Activated naive CD4-positive, alpha-beta T cell treated with anti-CD3 and anti-CD28 coated beads for 36 hours (primary cell): ENCODE measurements at places on chromosomes 12 and 14. TPM values are rescaled to one million over a fixed set of nuclear protein-coding genes. Genes with fewer than 3 reads are reported as not detected.
A peak's percentile ranks its signal among the peaks of the same experiment; 100 is the strongest.

The PAH gene
- not detected for total RNA-seq

- H3K27me3 ChIP-seq = no peaks in the 10 kb centered on the region
- no peak for DNase-seq
- no peaks in the 10 kb centered on the region for H3K36me3 ChIP-seq
- no peak overlapping the region for H3K4me3 ChIP-seq
- H3K4me1 ChIP-seq = no peaks in the 10 kb centered on the region
These were observed 65.5 kb upstream of the PRKD1 start for GRCh38 chr14:29993143-29993542.

- DNase-seq = no peak
- H3K27ac ChIP-seq = no peak overlapping the region
- peaks cover 2% of the 10 kb centered on the region for H3K27me3 ChIP-seq
- H3K4me3 ChIP-seq = no peak overlapping the region
- H3K36me3 ChIP-seq = no peaks in the 10 kb centered on the region
These were observed 79.0 kb downstream of the TMX1 start for GRCh38 chr14:51318813-51319597.

DNA sequence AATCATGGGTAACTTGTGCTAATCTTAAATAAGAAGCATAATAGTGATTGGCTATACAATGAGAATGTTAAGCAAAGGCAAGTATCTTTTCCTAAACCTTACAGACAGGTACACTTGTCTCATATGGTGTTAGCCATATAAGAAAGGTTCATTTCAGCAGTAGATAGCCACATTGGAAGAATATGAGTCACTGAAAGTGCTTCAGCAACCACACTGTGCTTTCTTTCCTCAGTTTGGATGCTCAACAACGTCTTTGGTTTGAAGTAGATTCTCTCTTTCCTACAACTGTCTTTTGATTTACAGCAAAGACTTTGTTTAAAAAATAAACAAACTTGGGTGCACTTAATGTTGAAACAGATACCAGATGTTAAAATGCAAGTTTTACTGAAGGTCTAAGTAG lies 8.9 kb downstream of the DDHD1 start:
- H3K4me3 ChIP-seq = no peak overlapping the region
- peak; percentile 31 for DNase-seq
- H3K36me3 ChIP-seq = peaks cover 50% of the 10 kb centered on the region
- H3K27me3 ChIP-seq = no peaks in the 10 kb centered on the region

- H3K36me3 ChIP-seq = peaks cover 49% of the 10 kb centered on the region
- H3K4me3 ChIP-seq = no peak overlapping the region
- no peaks in the 10 kb centered on the region for H3K4me1 ChIP-seq
- H3K27ac ChIP-seq = no peak overlapping the region
- H3K27me3 ChIP-seq = no peaks in the 10 kb centered on the region
- no peak for DNase-seq
These were observed 29.7 kb upstream of the PAPLN start for GRCh38 chr14:73207615-73208014.

DNA sequence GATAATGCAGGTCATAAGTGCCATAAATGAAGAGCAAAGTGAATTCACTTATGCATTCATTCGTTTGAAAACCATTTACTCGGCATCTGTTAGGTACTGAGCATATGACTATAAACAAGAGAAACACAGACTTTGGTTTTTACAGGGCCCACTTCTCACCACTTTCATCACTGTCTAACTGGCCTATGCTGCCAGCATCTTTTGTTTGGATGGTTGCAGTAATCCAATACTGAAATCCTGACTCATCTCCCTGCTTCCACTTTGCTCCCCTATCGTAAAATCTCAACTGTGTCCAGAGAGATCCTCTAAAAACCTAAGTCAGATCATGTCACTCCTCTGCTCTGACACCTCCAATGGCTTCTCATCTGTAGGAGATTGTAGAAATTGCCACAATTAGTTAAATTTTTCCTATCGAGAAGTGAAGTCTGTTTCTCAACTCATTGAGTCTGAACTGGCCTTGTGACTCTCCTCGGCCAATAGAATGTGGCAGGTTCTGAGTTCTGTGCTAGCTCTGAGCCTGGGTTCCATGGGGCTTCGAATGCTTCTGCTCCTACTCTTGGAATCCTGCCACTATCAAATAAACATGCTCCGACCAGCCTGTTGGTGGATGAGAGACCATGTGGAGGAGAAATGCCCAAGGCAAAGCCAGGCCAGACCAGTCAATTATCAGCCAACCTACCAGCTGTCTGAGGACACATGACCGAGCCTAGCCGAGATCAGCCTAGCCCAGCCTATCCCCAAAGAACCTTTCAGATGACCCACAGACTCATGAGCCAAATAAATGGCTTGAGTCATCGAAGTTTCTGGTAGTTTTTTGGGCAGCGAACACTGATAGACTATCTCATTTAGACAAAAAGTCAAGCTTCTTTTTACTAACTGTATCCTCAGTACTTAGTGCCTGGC lies 2.2 kb upstream of the BATF start:
- no peak overlapping the region for H3K4me3 ChIP-seq
- H3K36me3 ChIP-seq = peaks cover 30% of the 10 kb centered on the region
- DNase-seq = peak; percentile 52

- H3K27me3 ChIP-seq = no peaks in the 10 kb centered on the region
- H3K27ac ChIP-seq = no peak overlapping the region
- DNase-seq = no peak
- no peaks in the 10 kb centered on the region for H3K36me3 ChIP-seq
- no peak overlapping the region for H3K4me3 ChIP-seq
These were observed 4.0 kb upstream of the RNASE4 start for GRCh38 chr14:20680363-20680762.
